CD4-positive, alpha-beta T cell treated with Interleukin-6 for 4 hours (primary cell): ENCODE measurements at places on chromosomes 4 and X.

DNA sequence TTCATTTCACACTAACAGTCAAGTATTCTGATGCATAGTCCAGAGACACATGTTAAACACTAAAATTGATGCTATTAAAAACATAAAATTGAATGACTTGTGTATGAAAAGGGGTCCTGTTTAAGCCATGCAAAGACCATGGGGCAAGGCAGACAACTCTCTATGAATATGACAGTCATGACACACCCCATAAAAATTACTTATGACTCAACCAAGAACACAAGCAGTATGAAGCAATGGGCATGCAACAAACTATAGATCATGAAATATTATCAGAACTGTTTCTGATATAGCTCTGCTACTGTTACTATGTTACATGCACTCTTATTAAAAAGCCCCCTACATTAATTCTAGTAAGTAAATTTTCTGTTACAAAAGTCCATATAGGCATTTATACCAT is 57.5 kb upstream of the ZCCHC13 start:
- no peak for DNase-seq

DNA sequence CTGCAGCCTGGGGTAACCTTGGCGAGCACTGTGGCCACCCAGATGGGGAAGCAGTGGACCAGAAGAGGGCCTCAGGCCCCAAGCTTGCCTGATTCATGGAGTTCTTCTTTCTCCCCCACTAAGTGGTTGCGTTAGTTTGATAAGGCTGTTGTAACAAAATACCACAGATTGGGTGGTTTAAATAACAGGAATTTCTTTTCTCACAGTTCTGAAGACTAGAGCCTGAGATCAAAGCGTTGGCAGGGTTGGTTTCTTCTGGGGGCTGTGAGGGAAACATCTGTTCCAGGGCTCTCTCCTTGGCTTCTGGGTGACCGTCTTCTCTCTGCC is 105.7 kb upstream of the GATB start:
- DNase-seq = no peak

GRCh38 chr4:158208963-158209640 is 1.2 kb upstream of the TMEM144 start:
- no peak for DNase-seq

DNA sequence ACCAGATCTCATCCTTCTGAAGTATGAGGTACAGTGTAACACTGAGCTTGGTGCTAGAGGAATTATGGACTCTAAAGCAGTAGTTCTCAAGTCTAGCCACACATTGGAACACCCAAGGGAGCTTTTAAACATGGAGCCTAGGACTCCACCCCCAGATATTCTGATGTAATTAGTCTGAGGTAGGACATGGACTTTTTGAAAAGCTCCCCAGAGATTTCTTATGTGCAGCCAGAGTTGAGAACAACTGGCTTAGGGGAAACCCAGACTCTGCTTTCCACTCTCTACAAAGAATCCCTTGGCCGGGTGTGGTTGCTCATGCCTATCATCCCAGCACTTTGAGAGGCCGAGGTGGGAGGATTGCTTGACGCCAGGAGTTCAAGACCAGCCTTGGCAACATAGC is 11.6 kb upstream of the GDPD2 start:
- no peak for DNase-seq

DNA sequence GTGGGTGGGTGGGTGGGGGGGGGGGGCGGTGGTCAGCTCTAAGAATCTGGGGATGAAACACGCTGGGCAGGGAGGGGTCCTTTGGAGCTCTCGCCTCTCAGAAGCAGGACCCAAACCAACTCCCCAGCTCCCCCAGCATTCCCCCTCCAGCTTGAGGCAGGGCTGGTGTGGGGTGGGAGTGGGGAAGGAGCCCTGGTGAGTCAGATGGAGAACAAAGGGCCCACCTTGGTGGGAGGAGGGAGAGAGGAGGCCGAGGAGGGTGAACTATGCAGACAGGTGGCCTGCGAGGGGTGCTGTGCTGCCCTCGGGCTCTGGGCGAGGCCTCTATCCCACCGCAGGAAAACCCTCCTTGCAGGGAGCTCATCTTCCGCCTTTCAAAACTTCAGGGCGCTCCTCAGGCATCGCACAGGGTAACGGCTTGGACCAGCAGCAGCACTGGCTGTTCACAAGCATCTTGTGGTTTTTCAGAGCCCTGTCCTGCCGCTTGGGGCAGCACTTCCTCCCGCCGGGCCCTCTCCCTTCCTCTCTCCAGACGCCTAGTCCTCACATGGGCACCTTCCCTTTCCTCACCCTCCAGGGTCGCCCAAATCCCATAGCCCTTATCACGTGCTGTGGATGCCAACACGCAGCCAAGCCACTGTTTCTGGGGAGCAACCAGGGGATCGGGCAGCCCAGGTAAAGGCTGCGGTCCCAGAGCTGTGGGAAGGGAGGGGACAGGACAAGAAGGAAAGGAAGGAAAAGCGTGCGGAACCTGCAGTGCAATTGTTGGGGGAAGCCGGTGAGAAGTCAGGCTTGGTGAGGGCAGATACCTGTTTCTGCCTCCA is 34.0 kb upstream of the GRPEL1 start:
- DNase-seq = peak; percentile 56

DNA sequence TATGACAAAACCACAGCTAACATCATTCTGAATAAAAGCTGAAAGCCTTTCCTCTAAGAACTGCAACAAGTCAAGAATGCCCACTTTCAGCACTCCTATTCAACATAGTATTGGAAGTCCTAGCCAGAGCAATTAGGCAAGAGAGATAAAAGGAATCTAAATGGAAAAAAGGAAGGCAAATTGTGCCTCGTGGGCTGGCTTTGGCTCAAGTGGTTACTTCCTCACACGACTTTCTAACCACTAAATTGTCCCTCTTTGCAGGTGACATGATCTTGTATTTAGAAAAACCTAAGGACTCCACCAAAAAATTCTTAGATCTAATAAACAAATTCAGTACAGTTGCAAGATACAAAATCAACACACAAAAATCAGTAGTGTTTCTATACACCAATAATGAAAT is 57.2 kb downstream of the SCML2 start:
- no peak for DNase-seq

DNA sequence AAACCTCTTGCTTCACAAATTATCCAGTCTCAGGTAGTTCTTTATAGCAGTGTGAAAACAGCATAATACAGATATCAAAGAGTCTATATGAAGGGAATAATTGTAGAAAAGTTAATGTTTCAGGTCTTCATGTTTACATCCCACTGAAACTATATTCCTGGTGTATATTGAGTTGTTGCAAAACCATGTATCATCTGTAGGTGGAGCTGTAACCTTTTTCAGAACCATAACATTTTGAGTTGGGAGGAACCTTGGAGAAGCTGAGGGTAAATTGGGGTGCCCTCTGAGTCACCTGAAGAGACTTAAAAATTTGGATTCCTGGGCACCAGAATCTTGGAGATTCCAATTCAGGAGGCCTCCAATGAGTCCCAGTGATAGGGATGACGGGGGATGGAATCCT is 51.9 kb upstream of the TAPT1 start:
- no peak for DNase-seq

DNA sequence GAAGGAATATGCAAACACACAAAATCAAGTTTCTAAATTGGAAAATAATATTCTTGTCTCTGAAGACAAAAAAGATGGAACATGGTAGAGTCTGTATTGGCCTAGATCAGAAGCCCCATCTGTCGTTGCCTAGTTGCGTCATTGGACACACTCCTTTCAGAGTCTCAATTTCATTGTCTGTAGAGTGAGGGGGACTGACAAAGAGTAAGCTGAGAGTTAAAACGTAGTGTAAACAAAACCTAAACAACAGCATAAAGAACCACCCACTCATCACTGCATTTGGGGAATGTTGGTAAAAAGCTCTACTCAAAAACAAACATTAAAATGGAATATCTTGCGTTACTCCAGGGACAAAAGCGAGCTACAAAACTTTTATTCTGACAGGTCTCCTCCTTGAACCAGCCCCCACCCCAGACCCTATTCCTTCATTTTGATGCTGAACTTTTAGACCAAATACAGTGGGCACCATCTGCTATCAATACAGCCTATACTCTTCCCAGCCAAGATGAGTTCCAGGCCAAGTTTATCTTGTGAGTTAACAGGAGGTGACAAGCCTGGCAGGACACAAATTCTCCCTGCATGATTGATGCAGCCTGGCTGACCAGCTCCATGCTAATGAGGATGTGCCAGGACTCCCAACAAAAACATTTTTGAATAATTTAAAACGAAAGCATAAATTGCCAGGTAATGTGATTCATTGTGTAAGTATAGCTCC is 125.2 kb downstream of the COL25A1 start:
- DNase-seq = no peak

DNA sequence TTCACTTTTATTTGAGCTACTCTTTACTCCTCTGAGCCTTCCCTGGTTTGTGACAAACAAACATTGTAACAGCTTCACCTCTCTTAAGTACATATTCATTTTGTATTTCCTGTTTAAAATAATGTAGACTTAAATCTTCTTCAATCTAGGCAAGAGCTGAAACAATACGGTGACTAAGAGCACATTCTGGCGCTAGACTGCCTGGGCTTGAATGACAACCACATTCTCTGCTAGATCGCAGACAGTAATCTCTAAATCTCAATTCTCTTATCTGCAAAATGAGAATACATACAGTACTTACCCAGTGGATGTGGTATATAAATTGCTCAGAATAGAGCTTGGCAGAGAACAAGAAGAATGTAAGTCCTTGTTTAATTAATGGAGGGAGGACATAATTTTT is 144.8 kb downstream of the ARAP2 start:
- no peak for DNase-seq
